ENCODE measurements at places on chromosomes 1 and 21.

DNA sequence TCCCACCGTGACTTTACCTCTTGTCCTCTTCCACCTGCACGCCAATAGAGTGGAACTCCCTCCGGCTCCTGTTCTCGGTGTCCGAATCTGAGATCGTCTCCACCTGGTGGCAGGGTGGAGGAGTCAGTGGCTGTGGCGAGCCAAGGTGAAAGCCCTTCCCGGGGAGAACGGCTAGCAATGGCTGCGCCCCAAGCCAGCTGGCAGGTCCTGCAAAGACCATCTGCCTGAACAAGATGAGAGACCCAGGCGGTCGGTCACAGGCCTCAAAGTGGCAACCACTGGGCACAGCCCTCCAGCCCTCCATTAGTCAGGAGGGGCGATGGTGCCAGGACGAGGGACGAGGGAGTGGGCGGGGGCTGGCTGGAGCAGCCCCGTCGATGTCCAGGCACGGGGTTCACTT lies 25.4 kb upstream of the SMIM12 start:
- DNase-seq: no peak

DNA sequence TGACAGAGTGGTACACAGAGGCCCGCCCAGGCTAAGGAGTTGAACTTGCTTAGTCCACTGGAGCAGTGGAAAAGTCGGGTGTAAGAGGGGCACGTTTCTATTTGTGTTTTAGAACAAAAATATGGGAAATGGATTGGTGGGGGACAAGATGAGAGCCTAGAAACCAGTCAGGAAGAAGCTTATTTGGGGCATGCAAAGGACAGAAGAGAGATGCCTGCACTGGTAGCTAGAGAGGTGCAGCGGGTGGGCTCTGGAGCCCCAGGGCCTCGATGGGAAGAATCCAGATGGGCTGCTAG lies 1.2 kb upstream of the LIN9 start:
- no peak for DNase-seq

DNA sequence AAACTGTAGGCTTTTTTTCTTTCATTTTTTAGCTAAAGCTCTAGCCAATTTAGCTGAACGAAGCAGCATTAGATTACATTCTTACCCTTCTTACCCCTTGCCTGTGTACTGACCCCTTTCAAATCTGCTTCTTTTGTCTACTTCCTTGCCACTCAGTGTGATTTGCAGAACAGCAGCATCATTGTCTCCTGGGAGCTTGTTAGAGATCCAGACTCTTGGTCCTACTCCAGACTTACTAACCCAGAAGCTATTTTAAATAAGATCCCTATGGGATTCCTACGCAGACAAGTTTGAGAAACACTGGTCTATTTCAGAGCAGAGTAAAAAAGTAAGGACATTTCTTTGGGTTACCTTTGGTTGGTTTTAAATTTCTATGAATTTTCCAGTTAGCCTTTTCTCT lies 13.8 kb downstream of the LRRC39 start:
- no peak for DNase-seq

DNA sequence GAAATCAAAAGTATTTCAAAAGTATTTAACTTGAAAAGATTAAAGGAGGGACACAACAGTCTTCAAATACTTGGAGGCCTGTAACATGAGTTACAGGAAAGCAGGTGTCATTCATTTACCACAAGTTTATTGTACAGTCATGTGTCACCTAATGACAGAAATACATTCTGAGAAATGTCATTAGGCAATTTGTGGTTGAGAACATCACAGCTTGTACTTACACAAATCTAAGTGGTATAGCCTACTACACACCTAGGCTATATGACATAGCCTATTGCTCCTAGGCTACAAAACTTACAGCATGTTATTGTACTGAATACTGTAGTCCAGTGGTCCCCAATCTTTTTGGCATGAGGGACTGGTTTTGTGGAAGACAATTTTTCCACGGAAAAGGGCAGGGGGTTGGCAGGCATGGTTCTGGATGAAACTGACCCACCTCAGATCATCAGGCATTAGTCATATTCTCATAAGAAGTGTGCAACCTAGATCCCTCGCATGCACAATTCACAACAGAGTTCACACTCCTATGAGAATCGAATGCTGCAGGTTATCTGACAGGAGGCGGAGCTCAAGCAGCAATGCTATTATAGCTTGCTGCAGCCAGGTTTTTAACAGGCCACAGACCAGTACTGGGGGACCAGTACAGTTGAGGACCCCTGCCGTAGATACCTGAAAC lies 25.0 kb upstream of the PHTF1 start:
- DNase-seq: no peak

GRCh38 chr1:13956393-13956792 lies 256.4 kb downstream of the PRDM2 start:
- no peak for DNase-seq

- DNase-seq: no peak
These were observed 6.5 kb downstream of the RAP1GAP start for GRCh38 chr1:21662426-21663247.

DNA sequence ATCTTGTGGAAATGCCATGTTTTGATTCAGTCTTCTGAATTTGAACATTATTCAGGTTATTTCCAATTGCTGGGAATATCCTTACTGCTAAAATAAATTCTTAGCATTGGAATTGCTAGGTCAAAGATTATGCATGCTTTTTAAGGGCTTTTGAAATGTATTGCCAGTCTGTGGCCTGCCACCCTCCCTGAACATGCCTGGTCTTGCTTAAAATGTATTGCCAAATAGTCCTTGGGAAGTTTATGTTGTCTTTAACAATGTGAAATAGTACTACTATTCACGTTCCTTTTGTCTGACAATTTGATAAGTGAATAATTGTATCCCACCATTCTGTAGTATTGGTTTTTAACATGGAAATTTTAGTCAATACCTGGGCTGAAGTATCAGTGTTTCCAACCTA lies 13.6 kb downstream of the TARDBP start:
- no peak for DNase-seq

GRCh38 chr1:169099561-169099960 lies 6.9 kb upstream of the ATP1B1 start:
- no peak for DNase-seq

GRCh38 chr1:1869469-1869868 lies 21.4 kb downstream of the GNB1 start:
- DNase-seq: no peak

DNA sequence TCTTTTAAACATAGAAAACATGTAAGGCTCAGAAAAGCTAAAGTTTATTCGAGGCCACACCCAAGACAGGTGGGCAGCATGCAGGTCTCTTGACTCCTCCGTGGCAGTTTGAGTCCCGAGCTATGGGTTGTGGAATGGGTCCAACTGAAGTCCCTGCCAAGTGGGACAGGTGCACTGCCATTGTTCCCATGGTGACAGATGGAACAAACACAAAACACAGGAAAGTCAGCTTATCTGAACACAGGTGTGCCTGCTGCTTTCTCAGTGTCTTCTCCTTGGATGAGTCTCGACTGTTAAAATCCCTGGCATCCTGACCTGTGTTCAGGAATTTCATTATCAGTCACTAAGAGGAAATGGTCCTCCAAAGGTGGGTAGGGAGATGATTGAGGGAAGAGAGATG lies 99.0 kb upstream of the RAB4A start:
- DNase-seq: no peak

DNA sequence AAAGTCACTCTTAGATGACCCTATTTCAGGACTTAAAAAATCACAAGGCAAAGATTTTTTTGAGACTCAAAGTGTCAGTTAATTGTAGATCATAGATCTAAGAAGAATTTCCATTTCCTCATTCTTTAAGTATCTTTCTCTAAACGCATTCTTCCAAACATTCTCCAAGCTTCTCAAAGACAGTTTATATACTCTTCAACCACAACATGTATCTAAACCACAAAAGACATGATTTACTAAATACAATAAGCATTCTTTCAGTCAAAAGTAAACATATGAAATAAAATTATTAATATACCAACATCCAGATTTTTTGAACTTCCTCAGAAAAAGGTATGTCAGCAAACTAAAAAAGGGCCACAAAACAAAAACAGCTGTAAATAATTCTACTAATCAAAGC lies 24.4 kb downstream of the RC3H1 start:
- DNase-seq: no peak

DNA sequence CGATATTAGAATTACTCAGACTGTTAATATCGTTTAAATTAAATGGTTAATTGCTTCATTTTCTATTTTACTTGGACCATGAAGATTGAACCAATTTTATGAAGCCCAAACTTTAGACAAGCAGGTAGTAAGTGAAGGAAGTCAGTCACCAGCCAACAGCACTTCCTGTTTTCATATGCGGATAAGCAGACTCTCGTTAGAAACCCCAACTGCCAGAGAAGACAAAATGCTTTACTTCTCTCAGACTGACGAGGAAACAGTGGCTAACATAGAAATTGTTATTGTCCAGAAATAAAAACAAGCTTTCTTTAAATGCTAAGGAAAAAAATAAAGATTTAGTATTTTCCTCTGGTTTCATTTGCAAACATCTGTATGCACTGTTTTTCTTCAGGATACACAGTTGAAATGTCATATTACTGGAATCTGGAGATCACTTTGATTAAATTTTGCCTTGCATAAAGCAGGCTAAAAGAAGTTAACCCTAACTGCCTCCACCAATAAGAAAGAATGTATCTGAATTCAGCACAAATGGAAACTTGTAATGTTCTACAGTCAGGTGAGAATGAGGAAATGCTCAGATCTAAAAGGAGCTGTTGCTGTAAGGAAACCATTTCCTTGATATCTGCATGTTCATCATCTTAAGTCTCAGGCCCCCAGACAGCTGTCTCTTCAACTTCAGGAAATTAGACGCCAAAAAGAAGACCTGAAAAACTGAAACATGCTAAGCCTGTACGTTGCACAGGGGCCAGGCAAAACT lies 129.8 kb upstream of the SAMSN1 start:
- DNase-seq: no peak

DNA sequence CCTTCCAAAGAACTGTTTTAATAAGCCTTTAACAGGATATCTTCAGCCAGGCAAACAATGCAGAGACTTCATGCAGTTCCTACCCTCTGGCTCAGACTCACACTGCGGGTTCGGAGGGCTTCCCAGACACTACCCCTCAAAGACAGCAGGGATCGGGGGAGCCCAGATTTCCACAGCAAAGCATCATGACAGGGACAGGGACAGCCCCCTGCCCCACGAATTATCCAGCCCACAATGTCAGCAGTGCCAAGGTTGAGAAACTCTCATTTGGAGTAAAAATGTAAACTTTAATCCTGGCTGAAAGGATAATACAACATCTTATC lies 20.1 kb downstream of the NPHP4 start:
- no peak for DNase-seq

DNA sequence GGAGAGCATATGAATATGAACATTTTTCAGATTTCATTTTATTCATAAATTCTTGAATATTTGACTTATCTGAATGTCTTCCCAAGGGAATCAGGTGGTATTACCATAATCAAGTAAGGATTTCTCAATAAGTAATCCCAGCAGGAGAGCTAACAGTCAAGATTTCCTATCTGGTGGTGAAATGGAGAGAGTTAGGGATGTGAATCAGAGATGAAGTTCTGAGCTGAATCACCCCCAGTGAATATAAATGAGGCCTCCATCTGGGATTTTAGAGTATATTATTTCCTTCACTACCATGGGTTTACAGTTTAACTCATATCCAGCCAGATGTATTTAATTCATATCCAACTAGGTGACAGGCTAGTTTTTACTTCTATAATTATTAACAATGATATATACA lies 61.5 kb upstream of the RGS2 start:
- DNase-seq: no peak

GRCh38 chr1:8455700-8456307 lies 137.9 kb downstream of the SLC45A1 start:
- no peak for DNase-seq

DNA sequence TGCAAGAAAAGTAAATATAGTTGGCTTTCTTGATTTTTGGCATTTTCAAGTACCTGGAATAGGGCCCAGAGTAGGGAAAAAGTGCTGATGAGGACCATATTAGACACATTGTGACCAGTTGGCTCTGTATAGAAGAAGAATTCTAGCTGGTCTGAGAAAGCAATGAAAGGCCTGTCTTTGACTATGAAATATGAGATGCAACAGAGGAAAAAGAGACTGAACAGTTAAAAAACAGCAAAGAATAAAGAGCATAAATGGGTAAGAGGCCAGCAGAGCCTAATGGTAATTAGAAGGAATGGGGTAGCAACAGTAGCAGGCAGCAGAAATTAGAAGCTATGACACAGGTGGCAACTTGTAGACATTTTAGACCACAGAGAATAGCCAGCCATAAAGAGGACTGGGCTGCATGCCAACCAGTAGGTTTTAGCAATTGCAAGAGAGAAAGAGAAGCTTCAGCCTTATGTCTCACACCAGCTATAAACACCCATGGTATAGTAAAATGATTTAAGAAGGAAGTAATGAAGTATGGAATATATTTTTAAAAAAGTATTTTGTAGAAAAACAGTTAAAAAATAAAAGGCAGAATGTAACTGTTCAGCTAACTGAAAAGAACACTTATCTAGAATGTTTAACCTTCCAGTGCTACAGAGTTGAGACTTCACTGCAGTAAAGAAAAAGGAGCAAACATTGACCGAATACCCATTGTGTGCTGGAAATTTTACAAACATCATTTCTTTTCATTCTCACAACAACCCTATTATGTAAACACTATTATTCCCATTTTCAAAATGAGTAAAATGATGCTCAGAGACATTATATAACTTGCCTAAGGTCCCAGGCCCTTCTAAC lies 114.1 kb downstream of the LHX4 start:
- DNase-seq: no peak

DNA sequence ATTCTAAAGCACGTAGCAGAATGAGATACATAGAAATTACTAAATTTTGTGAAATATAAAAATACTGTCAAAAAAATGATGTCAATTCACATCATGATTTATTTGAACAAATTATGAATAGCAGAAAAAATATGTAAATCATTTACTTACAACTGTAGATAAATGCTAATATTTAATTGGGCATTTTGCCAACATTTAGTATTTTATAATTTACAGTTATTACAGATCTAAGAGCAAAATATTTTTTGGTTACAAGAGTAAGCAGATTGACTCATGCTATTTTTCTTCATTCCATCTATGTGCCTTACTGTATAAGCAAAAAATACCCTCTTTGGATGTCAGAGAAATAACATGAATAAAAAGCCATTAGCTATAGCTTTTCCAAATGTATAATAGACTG lies 282.3 kb upstream of the RGS18 start:
- DNase-seq: no peak

- DNase-seq: no peak
These were observed 17.4 kb downstream of the AZIN2 start for GRCh38 chr1:33098371-33098770.

DNA sequence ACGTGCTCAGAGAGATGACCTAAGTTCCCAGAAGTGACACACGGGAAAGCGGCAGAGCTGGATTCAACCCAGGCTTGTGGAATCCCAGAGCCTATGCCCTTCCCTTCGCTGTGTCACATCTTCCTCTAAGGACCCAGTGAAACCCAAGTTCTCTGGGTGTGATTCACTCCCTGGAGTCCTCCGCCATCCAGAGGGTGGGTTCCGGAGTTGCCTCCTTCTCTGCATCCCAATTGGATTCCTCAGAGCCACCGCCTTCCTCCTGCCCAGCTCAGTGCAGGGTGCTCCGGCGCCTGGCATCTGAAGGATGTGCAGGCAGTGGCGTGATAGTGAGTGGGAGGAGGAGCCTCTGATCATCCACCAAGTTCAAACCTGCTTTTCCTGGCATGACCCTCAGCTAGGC lies 20.7 kb upstream of the RCC2 start:
- no peak for DNase-seq

- DNase-seq: no peak
These were observed 104.0 kb upstream of the RUNX3 start for GRCh38 chr1:25033828-25034705.

- no peak for DNase-seq
These were observed 308.2 kb downstream of the DISC1 start for GRCh38 chr1:231934797-231935196.

Data from pulmonary artery endothelial cell (primary cell).